ENCODE measurements at places on chromosomes 7 and 10. TPM values are rescaled to one million over a fixed set of nuclear protein-coding genes. Genes with fewer than 3 reads are reported as not detected.

CCL24 gene
- total RNA-seq: not detected

NME8 gene
- total RNA-seq: not detected

VWDE gene
- not detected for total RNA-seq

CHN2 gene
- total RNA-seq: 5.9 TPM

AEBP1 gene
- total RNA-seq: 23.6 TPM

HIF1AN gene
- total RNA-seq: 24.8 TPM

LRGUK gene
- not detected for total RNA-seq

KLHDC10 gene
- 33.5 TPM for total RNA-seq

NEUROD6 gene
- total RNA-seq: not detected

PNLIPRP1 gene
- not detected for total RNA-seq

PRTFDC1 gene
- 2.3 TPM for total RNA-seq

GHRHR gene
- not detected for total RNA-seq

POU6F2 gene
- not detected for total RNA-seq

GLI3 gene
- 1.6 TPM for total RNA-seq

CCNY gene
- 41.8 TPM for total RNA-seq

CACNA2D1 gene
- 83.9 TPM for total RNA-seq

CAMK2B gene
- 64.8 TPM for total RNA-seq

GALNT17 gene
- 12.1 TPM for total RNA-seq

MALRD1 gene
- not detected for total RNA-seq

HOXA11 gene
- total RNA-seq: 7.1 TPM

SLC13A1 gene
- total RNA-seq: not detected

EPO gene
- total RNA-seq: not detected

ZNF273 gene
- 1.8 TPM for total RNA-seq

SPDYE9 gene
- total RNA-seq: not detected

H2BK1 gene
- not detected for total RNA-seq

DNAJB9 gene
- 96.6 TPM for total RNA-seq

TMEM236 gene
- 0.98 TPM for total RNA-seq

INMT gene
- 6.5 TPM for total RNA-seq

MUC3A gene
- not detected for total RNA-seq

METTL2B gene
- 21.1 TPM for total RNA-seq

NSUN6 gene
- 2.6 TPM for total RNA-seq

CABCOCO1 gene
- total RNA-seq: not detected

ZNF503 gene
- total RNA-seq: 2.0 TPM

TFPI2 gene
- not detected for total RNA-seq

SH2D4B gene
- not detected for total RNA-seq

Data from gastrocnemius medialis (tissue), 4 donors.